Stimulated activated naive CD8-positive, alpha-beta T cell treated with anti-CD3 and anti-CD28 coated beads, Interleukin-15, Interleukin-2, amounts not matched to agents 100 U/mL and 50 U/mL, for 24 hours (primary cell): ENCODE measurements at places on chromosomes 16 and 17.

DNA sequence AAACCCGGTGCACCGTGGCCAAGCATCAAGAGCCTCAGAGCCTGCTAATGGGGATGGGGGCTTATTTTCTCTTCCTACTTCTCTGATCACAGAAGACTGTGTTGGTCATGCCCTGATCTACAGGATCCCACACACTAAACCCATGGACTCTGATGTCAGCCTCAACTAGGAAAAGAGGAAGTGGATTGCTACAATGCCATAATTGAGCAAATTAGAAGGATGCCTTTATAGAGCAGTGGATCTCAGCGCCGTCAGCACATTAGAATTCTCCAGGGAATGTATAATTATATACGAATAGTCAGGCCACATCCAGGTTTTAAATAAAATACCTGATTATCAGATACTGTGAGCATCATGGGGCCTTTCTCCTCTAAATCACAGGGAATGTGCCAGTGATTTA is 64.8 kb downstream of the VAT1L start:
- DNase-seq = no peak

DNA sequence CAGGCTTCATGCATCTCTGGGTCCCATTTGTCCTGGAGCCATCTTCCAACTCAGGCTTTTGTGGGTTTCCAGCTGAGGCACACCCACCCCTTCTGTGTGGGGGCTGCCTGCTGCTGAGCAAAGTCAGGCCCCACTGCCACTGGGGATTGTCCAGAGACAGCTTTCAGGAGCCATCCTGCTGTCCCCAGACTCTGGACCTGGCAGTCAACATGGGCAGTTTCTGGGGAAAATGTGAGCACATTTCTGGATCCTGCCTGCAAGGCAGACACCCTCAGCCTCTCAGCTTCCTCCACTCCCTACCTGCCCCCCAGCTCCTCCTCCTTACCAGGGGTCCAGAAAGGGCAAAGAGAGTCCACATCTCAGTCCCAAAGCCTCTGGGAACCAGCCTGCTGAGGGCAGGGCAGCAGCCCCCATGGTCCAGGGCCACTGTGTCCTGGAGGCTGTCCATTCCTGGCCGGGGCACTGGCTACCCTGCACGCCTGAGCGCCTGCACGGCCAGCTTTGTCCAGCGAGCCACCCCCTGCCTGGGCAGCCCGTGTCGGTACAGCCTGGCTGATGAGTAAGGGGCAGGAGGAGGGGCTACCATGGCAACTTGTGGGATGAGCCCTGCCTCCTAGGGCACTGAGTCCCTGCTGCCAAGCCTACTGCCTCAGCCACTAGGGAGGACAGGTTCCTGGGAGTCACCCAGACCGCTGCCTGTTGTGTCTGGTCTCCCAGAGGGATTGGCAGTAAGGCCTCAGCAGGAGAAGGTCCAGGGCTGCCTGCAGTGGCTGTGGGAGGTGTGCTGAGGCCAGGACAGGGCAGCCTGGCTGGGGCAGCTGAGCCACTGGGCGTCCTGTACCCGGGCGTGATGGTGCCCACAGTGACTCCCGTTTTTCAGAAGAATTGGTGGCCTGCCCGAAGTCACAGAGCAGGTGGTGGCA is at the start of gene SLC47A2:
Gene SLC47A2, minus strand, starts transcription at position 477 of the 923 bp plus-strand sequence. Its CDS starts 29 bp downstream, at position 448.
- DNase-seq = no peak

- DNase-seq = no peak
These were observed 80.0 kb downstream of the NTN1 start for GRCh38 chr17:9101356-9101755.

- DNase-seq = no peak
These were observed 20.1 kb downstream of the SIAH1 start for GRCh38 chr16:48365025-48365600.

- no peak for DNase-seq
These were observed 25.0 kb upstream of the GNG13 start for GRCh38 chr16:825341-826061.

GRCh38 chr17:57166803-57167202 is 81.8 kb downstream of the AKAP1 start:
- DNase-seq = no peak

GRCh38 chr16:87740909-87741424 is 24.8 kb downstream of the KLHDC4 start:
- DNase-seq = no peak

GRCh38 chr17:50076591-50077235 is 18.4 kb upstream of the PDK2 start:
- DNase-seq = no peak

GRCh38 chr17:80862978-80863377 is 128.7 kb upstream of the CHMP6 start:
- no peak for DNase-seq

GRCh38 chr16:48852951-48853350 is 243.0 kb upstream of the N4BP1 start:
- DNase-seq = no peak

DNA sequence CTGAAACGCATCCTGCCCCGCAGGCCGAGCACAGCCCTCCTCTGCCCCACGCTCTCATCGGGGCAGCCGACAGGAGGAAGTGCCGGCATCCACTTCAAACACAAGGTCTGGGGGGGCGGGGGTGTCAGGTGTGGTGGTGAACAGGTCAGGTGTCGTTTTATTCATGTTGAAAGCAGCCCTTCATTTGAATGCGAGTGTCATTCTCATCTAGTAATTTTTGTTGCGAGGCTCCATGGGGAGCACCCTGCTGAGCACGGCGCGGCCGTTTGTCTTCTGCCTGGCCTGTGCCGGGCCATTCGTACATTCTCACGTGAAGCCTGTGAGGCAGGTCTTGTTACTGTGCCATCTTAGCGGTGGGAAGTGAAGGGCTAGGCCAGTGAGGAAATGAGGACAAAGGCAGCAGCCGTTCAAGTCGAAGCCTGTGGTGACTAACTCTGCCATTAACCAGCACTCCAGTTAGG is 1.9 kb downstream of the ACSF3 start:
- DNase-seq = no peak

- DNase-seq = no peak
These were observed 135.8 kb upstream of the CA10 start for GRCh38 chr17:52294301-52294700.

DNA sequence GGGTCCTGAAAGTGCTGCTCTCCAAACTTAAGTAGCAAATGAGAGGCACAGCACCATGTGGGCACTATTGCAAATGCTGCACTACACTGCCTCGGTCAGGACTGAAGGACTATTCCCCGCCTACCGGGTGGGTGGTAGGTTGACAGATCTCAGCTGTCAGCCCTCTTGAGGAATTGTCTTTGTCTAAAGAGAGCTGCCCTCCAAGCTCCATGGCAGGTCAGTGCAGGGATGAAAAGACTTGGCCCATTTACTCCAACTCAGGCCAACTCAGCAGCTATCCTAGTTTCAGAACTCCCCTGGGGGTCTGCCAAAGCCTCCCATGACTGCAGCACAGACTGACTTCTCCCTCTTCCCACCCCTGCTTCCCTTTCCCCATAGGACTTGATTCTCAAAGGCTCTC is 3.4 kb upstream of the PDZD9 start:
- DNase-seq = no peak

- peak; percentile 67 for DNase-seq
These were observed 5.4 kb downstream of the PGS1 start for GRCh38 chr17:78383725-78384471.

DNA sequence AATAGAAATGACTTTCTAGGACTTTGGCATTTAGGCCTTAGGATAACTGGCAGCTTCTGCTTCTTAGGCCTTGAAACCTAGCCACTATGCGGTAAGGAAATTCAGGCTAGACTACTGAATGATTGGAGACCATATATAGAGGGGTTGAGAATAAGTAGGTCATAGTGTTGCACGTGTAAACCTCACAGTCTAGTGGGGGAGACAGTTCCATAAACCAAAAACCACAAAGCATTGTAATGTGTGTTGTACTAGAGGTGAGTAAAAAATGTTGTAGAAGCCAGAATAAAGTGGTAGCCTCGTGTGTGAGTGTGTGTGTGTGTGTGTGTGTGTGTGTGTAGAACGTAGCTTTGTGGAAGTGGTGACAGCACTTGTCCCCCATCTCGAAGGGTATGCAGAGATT is 188.5 kb downstream of the MAP2K6 start:
- no peak for DNase-seq

DNA sequence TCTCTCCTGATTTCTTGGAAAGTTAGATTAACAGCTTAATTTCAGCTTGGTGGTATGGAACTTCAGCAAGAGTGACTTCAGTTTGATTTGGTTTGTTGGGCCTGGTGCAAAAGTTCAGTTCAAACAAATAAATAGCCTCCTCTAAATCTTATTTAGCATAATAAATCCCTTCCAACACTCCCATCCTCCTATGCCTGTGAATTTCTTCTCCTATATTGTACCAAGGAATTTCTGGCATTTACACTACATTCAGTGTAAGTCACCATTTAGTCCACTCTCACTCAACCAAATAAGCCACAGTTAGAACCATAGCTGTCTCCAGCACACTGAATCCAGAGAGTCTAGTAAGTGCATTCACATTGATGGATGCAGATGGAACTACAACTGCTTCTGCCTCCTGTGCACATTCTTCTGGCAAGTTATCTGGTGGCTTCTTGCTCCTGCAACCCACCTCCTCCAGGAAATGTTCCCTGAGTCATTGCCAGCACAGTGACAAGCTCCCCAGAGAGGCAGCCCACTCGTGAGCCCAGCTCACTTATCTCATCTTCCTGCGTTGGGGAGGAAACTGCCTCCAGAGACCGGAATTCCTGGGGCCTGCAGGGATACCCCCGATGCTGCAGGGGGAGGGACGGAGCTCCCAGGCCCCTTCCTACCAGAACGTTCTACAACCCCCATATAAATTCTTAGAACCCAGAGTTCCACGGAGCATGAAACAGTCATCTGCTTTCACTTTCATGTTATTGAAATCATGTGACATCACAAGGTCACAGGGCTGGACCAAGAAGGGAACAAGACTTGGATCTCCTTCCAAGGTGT is 318.3 kb downstream of the PHKB start:
- peak; percentile 12 for DNase-seq

- DNase-seq = no peak
These were observed 39.3 kb downstream of the LITAFD start for GRCh38 chr16:8921347-8921984.

- DNase-seq = no peak
These were observed at the start of gene KRTAP1-5 for GRCh38 chr17:41026715-41027471. Gene KRTAP1-5 (minus strand): TSS chr17:41027208. CDS start chr17:41027155, 53 bp downstream.

GRCh38 chr17:70945386-70945785 is 776.1 kb downstream of the KCNJ2 start:
- no peak for DNase-seq

- DNase-seq = no peak
These were observed 6.1 kb downstream of the SSTR5 start for GRCh38 chr16:1078579-1079021.

GRCh38 chr17:68759343-68760140 is 158.4 kb upstream of the FAM20A start:
- DNase-seq = peak; percentile 66

DNA sequence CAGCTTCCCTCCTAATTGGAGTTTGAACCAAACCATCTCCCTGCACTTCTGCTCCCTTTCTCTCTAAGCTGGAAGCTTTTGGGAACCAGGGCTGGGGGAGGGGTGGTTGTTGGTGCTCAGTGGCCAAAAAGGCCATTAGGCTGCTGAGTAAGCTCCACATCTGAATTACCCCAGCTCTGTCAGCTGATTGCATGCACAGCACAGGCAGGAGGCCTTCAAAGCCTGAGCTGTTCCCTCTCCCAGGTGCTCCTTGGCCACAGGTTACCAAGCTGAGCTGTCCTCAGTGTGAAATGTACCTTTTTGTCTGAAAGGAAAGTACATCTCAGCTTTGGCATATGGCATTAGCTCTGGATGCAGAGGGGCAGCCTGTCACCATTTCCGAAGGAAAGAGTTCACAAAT is 6.2 kb upstream of the TBKBP1 start:
- no peak for DNase-seq

GRCh38 chr17:73013301-73013700 is 79.2 kb downstream of the SLC39A11 start:
- no peak for DNase-seq

DNA sequence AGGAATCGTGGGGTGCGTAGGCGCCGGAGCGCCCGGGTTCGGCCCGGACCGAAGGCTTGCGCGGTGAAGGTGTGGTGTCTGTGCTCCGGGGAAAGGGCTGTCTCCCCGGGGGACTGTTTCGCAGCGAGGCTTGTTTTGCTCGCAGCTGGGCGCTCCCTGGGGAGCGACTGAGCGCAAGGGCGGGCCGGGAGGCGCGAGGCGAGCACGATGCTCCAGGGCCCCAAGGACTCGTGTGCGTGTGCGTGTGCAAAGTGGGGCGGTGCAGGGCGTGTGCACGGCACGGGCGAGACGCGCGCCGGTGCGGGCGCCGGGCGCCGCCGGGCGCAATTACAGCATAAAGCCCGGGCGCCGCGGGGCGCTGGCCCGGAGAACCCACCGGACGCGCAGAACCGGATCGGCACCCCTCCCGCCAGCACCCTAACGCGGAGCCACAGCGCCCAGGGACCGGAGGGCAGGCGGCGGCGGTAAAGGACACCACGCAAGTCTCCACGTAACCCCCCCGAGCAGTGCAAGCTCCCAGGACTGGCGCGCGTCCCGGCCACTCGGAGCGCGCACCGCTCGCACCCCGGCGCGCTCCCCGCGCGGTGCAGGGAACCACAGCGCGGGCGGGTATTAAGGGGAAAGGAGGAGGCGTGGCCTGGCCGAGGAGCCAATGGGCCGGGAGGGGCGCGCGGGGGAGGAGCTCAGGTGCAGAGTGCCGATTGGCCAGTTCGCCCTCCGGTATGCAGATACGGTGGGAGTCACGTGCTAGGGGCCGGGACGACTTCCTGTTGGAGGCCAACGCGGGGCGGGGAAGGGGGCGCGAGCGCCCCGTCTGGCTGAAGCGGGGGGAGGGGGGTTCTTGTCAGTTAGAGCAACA is at the start of gene TNRC6C:
Gene TNRC6C, plus strand, starts transcription at position 847 of the 859 bp plus-strand sequence. CDS start 45,504 bp downstream, outside the sequence.
- peak; percentile 100 for DNase-seq

DNA sequence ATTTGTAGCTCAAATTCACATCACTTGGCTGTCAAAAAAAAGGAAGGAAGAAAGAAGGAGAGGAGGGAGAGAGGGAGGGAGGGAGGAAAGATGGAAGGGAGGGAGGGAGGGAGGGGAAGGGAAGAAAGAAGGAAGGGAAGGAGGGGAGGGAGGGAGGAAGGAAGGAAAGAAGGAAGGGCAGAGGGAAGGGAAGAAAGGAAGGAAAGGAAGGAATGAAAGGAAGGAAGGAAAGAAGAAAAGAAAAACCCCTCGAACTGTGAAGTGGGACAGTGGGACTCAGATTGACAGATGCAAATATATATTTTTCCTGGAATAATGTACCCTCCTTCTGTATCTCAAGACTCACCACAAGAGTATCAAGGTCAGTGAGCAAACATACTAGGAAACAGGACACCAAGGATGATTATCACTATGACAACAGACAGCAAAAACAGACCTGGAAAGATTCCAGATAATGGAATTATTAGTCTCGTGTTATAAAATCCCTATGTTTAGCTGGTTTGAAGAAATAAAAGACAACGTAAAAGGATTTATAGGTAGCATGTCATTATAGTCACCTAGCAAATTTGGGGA is 24.2 kb upstream of the ABCA3 start:
- no peak for DNase-seq

- DNase-seq = no peak
These were observed 3.1 kb upstream of the ARL5C start for GRCh38 chr17:39169101-39169500.
